Astrocyte of the spinal cord (primary cell): ENCODE measurements at places on chromosomes 3 and 15.

DNA sequence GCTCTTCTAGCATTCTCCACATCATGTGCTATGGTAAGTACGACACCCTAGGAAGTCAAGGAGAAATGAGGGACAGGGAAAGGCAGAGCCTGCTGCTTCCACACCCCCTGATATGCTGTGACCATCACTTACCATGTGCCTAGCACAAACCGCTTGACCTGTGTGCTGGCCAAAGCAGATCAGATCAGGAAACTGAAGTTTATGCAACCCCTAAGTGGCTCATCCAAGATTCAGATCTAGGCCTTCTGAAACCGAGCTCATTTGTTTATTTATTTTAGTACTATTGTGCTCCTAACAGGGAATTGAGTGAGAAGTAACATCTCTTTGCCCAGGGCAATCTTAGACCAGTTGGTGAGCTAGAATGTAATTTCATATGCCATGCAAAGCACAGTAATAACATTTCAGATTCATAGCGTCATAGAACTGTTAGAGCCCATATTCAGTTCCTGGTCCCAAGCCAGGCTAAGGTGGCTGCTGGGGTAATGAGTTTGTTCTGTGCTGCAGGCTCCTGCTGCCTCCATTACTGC is at the start of gene RTP2:
Gene RTP2, minus strand, starts transcription at position 51 of the 527 bp plus-strand sequence. CDS start 429 bp downstream, outside the sequence.
- no peak for DNase-seq

DNA sequence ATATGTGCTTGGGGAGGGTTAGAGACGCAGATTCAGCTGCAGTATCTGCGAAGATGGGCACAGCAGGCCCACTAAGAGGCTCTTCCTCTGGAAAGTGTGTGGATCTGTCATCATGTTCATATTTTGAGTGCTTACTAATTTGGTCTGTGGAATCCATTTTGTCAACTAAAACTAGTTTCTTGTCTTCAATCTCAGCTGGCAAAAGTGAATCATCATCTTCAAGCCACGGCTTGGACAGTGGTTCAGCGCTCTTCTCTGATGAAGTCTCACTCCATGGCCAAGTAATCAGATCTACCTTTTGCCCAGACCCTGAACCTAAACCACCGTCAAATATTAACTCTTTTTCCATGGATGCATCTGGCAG is 76.2 kb downstream of the IMPG2 start:
- DNase-seq: no peak

DNA sequence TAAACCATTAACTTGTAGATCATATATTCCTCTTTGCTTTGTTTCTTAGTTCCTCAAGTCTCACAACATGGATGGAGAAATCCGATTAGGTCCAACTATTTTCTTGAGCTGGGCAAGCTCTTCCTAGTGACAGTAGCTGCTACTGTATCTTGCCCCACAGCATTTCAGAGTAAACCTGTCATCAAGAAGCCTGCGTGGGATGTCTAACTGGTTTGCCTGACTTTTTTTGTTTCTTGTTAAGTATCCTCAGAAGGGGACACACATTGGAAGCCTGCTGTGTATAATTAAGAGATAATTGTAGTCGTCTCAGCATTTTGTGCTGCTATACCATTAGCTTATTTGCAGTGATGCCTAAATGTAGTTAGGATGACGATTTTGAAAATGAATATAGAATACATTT is 29.3 kb upstream of the STT3B start:
- no peak for DNase-seq

DNA sequence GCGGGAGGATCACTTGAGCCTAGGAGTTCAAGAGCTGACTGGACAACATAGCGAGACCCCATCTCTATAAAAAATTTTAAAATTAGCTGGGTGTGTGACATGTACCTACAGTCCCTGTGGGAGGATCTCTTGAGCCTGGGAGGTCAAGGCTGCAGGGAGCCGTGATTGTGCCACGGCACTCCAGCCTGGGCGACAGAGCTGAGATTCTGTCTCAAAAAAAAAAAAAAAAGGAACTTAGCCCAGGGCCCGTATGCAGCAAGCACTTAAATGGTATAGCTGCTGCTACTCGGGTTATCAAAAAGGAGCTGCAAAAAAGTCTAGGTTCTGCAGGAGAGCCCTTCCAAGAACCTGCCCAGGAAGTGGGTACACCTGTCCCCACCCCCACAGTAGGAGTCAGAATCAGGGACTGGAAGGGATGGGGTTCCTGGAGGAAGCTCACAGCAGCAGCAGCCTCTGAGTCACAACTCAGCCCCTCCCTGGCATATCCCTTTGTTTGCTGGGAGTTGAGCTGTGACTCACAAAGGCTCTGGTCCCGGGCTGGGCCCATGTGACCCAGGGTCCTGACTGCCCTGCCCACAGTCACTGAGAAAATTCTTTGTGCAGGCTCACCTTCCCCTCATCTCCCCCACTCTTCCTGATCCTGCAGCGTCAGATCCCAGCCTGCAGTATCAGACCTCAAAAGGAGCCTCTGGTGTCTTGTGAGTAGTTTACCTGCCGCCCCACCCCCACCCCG is at the start of gene SPATA12:
Gene SPATA12, plus strand, starts transcription at position 576 of the 733 bp plus-strand sequence. CDS start 13,031 bp downstream, outside the sequence.
- peak; percentile 91 for DNase-seq

- peak; percentile 18 for DNase-seq
Observed at GRCh38 chr15:55289011-55289745, 435 bp downstream of the RAB27A start.

DNA sequence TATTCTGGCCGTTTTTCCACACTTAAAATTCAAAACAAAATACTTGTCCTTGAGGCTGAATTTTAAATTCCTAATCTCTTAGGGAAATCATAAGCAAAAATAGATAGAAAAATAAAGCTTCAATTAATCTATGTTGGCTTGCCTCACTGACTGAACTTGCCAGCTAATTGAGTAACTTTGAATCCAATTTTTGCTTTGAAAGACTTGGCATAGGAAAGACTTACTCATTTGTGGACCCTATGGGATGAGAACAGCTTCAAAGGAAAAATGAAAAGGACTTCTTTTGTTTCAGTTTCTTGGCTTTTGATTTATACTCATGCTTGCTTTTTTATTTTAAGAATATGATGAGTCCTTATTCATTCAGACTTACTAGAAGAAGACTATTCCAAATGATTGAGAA is 370.7 kb upstream of the RARB start:
- DNase-seq: no peak

DNA sequence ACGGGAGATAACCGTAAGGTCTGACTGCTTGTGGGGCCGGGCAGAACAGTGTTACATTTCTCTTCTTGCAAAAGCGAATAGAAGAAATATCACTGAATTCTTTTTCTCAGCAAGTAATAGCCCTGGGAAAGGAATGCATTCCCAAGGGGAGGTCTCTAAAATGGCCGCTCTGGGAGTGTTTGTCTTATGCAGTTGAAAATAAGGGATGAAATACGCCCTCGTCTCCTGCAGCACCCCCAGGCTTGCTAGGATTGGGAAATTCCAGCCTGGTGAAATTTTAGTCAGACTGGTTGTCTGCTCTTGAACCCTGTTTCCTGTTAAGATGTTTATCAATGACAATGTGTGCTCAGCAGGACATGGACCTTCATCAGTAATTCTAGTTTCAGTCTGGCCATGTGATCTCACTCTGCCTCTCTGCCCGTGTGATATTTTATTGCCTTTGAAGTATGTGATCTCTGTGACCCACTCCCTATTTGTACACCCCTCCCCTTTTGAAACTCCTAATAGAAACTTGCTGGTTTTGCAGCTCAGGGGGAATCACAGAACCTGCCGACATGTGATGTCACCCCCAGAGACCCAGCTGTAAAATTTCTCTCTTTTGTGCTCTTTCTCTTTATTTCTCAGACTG is 715.6 kb downstream of the ROBO1 start:
- peak; percentile 5 for DNase-seq
